AML-193 (cell line): ENCODE measurements at places on chromosomes 6 and 20.

DNA sequence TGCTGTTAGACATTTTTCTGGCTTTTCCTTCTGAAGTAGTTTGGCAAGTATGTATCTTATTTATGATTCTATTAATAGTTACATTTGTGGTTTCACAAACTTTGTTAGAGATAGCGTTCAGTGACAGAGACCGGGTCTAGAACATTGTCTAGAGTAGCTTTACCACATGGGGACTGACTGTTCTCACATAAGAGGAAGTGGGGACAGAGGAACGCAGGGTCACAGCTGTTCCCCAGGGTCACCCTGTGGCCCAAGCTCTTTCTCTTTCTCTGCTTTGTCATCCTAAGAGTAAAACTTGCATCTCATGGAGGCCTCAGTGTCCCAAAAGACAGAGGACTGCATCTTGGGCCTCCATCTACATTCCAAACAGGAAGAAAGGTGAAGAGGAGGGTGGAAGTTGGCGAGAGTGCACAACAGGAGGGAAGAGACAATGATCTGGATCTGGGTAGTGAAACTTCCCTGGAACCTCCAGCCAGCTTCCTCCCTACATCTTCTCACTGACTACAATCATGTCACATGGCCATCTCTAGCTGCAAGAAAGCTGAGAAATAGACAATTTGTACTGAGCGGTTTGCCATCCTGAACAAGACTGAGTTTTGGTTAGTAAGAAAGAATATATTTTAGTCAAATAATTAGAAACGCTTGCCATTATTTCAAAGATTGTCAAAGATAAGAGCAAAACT, 645.8 kb upstream of the ARID1B start:
- no peak for DNase-seq

DNA sequence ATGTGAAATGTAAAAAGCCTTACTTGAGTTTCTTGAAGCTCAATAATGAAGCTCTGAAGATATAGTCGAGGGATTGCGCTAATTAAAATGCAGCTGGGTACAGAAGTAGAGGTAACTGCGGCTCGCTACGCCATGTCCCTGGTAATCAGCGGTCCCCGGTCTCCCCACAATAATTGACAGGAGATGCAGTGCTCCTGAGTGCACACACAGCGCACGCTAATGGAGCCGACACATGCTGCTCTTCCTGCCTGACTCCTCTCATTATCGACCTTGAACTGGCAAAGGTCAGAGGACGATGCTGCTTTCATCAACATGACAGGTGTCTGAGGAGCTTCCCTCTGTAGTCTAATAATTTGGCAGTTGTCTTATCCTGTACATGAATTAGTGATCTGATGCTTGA, 365.9 kb downstream of the RNF144B start:
- DNase-seq, result no peak

- no peak for DNase-seq
Measured at GRCh38 chr6:154159126-154159525, 120.1 kb downstream of the OPRM1 start.

DNA sequence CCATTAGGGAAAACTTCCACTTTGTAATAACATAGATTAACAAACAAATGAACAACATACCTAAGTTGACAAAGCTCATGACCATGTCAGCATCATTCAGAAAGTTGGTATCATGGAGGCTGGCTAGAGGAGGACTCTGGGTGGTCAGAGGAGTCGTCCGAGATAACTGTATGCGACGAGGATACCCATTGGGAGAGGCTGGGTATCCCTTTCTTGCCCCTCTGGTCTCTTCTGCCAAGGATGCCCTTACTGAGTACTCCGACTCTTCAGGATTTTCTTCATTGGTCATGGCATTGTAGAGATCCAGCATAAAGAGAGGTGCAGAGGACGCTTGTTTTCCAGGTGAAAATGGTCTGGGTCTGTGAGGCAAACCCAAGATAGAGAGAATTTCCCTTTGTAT, 1.1 kb downstream of the BMP5 start:
- DNase-seq, result no peak

DNA sequence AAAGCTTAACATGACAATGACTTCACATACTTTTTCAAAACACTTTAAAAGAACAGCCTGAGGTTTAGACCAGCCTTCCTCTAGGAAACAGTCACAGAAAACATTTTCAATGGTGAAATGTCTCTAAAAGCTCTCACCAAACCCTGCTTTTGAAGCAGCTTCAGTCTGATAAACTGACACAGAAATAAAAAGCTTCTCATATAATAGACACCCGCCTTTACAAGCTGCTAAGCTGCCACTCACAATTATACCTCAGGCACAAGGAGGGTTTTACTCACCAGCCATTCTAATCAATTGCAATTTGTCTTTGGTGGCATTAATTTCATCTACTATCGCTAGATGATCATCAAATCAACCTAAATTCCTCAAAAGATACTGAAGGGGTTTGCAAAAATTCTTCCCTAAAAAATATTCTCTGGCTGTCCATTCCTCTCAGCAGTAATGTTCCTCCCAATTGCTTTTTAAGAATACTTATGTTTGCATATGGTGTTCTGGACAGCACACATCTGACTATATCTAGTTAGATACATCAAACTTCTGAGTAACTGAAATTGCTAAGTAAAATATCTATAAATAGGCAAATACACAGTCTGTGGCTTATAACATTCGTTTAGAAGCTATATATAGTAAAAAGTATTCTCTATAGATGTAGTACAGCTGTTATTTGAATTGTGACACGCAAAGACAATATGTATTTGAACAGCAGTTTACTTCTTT, 29.4 kb downstream of the KIF13A start:
- DNase-seq, result no peak
